Activated CD4-positive, alpha-beta T cell treated with anti-CD3 and anti-CD28 coated beads for 36 hours (primary cell): ENCODE measurements at places on chromosomes 4 and X.

DNA sequence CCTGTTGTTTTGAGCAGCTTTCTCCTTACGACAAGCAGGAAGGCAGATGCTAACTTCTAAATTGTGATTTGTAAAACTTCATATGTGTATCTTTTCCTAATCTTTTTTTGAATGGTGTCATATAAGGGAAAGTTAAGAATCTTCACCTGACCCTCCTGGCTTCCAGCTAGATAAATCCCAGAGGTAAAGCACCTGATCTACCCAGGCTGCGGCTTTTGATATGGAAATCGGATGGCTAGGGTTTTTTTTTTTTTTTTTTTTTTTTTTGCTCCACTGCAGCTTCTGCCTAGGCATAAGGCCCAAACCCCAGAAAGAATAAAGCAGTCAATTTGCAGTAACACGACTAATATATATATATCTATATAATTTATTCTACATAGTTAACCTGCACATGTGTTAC is 10.0 kb downstream of the MAB21L2 start:
- H3K36me3 ChIP-seq = peaks cover 5% of the 10 kb centered on the region
- H3K27ac ChIP-seq = no peak overlapping the region
- H3K27me3 ChIP-seq = no peaks in the 10 kb centered on the region
- no peak for DNase-seq

GRCh38 chr4:56755901-56756300 is 65.6 kb downstream of the SPINK2 start:
- H3K27me3 ChIP-seq = no peaks in the 10 kb centered on the region
- no peak overlapping the region for H3K27ac ChIP-seq
- peaks cover 46% of the 10 kb centered on the region for H3K4me1 ChIP-seq
- H3K4me3 ChIP-seq = no peak overlapping the region
- no peaks in the 10 kb centered on the region for H3K36me3 ChIP-seq

GRCh38 chr4:139470997-139471665 is 17.2 kb downstream of the RAB33B start:
- DNase-seq = no peak
- peaks cover 3% of the 10 kb centered on the region for H3K4me1 ChIP-seq
- no peaks in the 10 kb centered on the region for H3K27me3 ChIP-seq
- no peak overlapping the region for H3K27ac ChIP-seq
- peaks cover 29% of the 10 kb centered on the region for H3K36me3 ChIP-seq

DNA sequence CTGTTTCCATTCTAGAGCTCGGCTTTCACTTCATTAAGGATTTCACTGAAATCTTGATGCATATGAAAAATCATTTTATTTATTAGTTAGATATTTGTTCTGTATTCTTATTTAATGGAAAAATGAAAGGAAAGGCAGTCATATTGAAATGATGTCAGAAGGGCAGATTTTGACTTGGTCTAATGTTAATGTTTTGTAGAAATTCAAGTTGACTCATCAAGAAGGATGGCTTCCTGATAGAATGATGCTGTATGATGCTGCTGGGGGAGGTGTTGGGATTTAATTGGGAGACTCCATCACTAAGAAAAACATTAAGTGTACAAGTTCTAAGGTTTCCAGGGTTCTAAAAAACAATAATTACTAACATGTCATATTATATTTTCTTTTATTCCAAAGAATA is 204.8 kb downstream of the PDGFC start:
- no peaks in the 10 kb centered on the region for H3K36me3 ChIP-seq
- H3K4me3 ChIP-seq = no peak overlapping the region
- H3K4me1 ChIP-seq = no peaks in the 10 kb centered on the region
- H3K27me3 ChIP-seq = no peaks in the 10 kb centered on the region
- DNase-seq = no peak

- no peaks in the 10 kb centered on the region for H3K36me3 ChIP-seq
- H3K4me1 ChIP-seq = no peaks in the 10 kb centered on the region
- DNase-seq = no peak
- no peaks in the 10 kb centered on the region for H3K27me3 ChIP-seq
Observed at GRCh38 chr4:124530464-124531077, 182.0 kb downstream of the ANKRD50 start.

GRCh38 chr4:10974371-10974770 is 289.8 kb upstream of the CLNK start:
- no peak for DNase-seq
- no peaks in the 10 kb centered on the region for H3K27me3 ChIP-seq
- H3K4me3 ChIP-seq = no peak overlapping the region
- H3K27ac ChIP-seq = no peak overlapping the region

DNA sequence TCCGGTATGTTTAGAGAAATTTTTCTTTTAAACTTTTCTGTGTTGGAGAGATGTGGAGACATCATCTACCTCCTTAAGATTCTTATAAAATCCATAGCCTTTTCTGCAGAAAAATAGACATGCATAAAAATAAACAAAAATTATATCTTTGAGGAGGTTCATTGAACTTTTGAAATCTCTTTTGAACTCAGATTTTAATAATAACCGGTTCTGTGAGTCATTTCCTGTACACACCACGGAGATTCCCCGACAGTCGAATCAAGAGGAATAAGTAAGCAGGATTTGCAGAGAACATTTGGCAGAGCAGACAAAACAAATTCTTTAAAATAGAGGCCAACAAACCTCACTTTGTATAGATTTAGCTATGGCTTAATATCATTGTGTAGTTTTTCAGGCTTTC is 918.7 kb upstream of the POU3F4 start:
- H3K36me3 ChIP-seq = no peaks in the 10 kb centered on the region
- H3K4me3 ChIP-seq = no peak overlapping the region
- H3K27ac ChIP-seq = no peak overlapping the region
- no peaks in the 10 kb centered on the region for H3K4me1 ChIP-seq
- H3K27me3 ChIP-seq = no peaks in the 10 kb centered on the region
- DNase-seq = no peak

- no peaks in the 10 kb centered on the region for H3K36me3 ChIP-seq
- no peaks in the 10 kb centered on the region for H3K27me3 ChIP-seq
- DNase-seq = no peak
Observed at GRCh38 chr4:61336488-61336887, 136.4 kb downstream of the ADGRL3 start.

DNA sequence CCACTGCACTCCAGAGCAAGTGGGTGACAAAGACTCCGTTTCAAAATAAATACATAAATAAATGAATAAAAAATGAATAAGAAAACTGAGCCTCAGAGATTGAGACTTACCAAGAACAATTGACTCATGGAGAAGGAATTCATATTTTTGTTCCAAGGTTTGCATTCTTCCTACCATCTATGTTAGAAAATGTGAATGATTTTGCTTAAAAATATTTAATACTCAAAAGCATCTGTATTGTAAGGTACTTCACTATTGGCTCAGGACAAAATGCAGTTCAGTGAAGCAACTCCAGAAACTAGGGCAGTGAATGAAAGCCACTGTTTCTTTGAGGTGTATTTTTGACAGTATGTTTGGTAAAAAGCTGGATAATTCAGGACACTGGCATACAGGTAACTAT is 54.1 kb downstream of the XAGE2 start:
- H3K4me1 ChIP-seq = no peaks in the 10 kb centered on the region
- H3K4me3 ChIP-seq = no peak overlapping the region
- no peak overlapping the region for H3K27ac ChIP-seq
- no peaks in the 10 kb centered on the region for H3K27me3 ChIP-seq
- DNase-seq = no peak

DNA sequence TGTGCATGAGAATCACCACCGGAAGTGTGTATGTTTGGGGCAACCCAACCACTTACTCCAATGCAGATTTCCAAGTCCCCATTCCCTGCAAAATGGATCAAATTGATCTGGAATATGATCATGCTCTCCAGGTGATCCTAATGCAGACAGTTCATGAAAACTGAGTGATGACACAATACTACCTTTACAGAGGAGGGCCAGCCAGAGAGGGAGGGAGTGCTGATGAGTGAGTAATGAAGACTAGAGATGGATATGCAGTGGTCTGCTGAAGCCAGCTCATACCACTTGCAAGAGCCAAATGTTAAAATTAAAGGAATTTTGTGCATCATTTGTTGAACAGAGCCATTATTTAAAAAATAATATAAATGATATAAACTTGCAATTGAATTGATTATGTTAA is 10.2 kb upstream of the CPE start:
- no peaks in the 10 kb centered on the region for H3K4me1 ChIP-seq
- no peak overlapping the region for H3K27ac ChIP-seq
- peaks cover 4% of the 10 kb centered on the region for H3K27me3 ChIP-seq
- H3K4me3 ChIP-seq = no peak overlapping the region
- no peaks in the 10 kb centered on the region for H3K36me3 ChIP-seq
- DNase-seq = no peak

- no peak overlapping the region for H3K4me3 ChIP-seq
- no peaks in the 10 kb centered on the region for H3K27me3 ChIP-seq
- no peaks in the 10 kb centered on the region for H3K36me3 ChIP-seq
- DNase-seq = no peak
- no peaks in the 10 kb centered on the region for H3K4me1 ChIP-seq
- no peak overlapping the region for H3K27ac ChIP-seq
Observed at GRCh38 chr4:61864286-61864685, 664.2 kb downstream of the ADGRL3 start.

- H3K27me3 ChIP-seq = peaks cover 5% of the 10 kb centered on the region
- H3K27ac ChIP-seq = no peak overlapping the region
- DNase-seq = no peak
- H3K4me1 ChIP-seq = peaks cover 8% of the 10 kb centered on the region
- H3K36me3 ChIP-seq = no peaks in the 10 kb centered on the region
Observed at GRCh38 chrX:12770440-12770839, 20.8 kb upstream of the PRPS2 start.

DNA sequence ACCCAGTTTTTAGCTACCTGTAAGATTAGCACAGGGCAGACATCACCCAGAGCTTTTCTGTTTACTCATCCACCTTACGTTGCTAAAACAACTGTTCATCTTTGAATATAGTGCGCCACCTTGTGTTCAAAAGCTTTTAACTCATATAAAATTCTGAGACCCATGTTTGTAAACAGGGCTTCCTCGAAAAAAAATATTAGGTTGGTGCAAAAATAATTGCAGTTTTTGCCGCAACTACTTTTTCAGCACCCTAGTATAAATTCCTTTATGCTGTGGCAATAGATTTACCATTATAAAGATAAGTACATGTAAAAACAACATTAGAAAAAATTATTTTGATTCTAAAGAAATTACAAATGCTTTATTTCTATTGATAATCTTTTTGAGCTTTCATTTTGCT is 147.9 kb downstream of the LRBA start:
- no peak overlapping the region for H3K27ac ChIP-seq
- H3K4me3 ChIP-seq = no peak overlapping the region
- no peaks in the 10 kb centered on the region for H3K4me1 ChIP-seq

DNA sequence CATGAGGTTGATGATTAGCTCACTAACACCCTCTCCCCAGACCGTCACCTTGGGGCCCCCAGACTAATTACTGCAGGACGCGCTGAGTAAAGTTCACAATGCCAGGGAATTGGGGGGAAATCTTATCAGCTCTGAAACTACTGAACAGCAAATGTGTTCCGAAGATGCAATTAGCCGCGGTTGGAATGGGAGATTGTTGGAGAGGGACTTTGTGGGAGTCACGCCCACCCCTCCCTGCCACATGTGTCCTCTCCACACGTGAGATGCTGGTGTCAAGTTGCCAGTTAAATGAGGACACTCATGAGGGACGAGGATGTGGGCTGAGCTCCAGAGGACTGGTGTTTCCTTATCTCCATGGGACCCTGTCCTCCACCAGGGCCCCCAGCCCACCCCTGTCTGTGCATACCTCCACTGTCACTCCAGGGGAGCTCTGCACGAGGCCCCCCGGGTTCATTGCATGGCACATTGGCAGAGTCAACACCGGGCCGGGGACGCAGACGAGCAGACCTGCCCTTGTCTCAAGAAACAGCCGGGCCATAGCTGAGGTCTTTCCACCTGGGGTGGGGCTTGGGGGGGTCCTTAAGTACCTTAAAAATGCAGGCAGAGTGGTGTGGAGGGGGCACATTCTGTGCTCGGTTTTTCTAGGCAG is 175.4 kb upstream of the PSAPL1 start:
- H3K4me1 ChIP-seq = no peaks in the 10 kb centered on the region
- no peak overlapping the region for H3K27ac ChIP-seq
- no peak for DNase-seq
- no peak overlapping the region for H3K4me3 ChIP-seq

- H3K36me3 ChIP-seq = no peaks in the 10 kb centered on the region
- DNase-seq = no peak
- no peaks in the 10 kb centered on the region for H3K27me3 ChIP-seq
- peaks cover 8% of the 10 kb centered on the region for H3K4me1 ChIP-seq
- no peak overlapping the region for H3K27ac ChIP-seq
- no peak overlapping the region for H3K4me3 ChIP-seq
Observed at GRCh38 chr4:56728512-56728911, 47.4 kb upstream of the HOPX start.

- DNase-seq = no peak
- no peaks in the 10 kb centered on the region for H3K36me3 ChIP-seq
- no peak overlapping the region for H3K27ac ChIP-seq
- no peaks in the 10 kb centered on the region for H3K4me1 ChIP-seq
Observed at GRCh38 chr4:135724421-135724820, 1522.8 kb upstream of the PABPC4L start.

DNA sequence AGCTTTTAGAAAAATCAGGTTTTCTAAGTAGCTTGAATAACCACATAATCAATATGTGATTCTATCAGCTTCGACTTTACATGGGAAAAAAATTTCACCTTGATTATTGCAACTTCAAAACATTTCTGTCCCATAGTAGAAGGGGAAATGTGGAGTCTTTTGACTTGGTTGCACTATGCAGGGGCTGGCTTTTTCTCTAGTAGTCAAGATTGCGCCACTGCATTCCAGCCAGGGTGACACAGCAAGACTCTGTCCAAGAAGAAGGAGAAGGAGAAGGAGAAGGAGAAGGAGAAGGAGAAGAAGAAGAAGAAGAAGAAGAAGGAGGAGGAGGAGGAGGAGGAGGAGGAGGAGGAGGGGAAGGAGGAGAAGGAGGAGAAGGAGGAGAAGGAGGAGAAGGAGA is 84.9 kb downstream of the MAML3 start:
- H3K36me3 ChIP-seq = no peaks in the 10 kb centered on the region
- no peak overlapping the region for H3K4me3 ChIP-seq
- peaks cover 37% of the 10 kb centered on the region for H3K4me1 ChIP-seq
- no peak for DNase-seq

DNA sequence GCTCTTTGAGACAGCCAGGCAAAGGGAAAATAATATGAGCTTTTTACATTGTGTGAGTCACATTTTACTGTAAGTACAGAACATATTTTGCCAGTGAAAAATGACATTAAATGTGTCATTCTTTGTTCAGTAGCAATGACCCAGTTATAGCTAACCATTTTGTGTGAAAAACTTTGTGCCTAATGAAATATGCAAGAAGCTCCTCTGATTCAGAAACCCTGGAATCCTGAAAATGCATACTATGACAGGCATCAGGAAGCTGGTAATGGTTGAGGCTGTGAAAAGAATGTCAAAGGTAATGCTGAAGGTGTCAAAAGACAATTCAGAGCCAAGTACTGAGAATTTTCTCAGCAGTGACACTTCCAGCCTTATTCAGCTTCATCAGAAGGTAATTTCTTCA is 549.5 kb upstream of the SMIM31 start:
- H3K4me3 ChIP-seq = no peak overlapping the region
- H3K27ac ChIP-seq = no peak overlapping the region
- H3K27me3 ChIP-seq = peaks cover 5% of the 10 kb centered on the region
- DNase-seq = no peak
- H3K36me3 ChIP-seq = no peaks in the 10 kb centered on the region
- no peaks in the 10 kb centered on the region for H3K4me1 ChIP-seq

GRCh38 chrX:10755439-10756334 is 135.3 kb upstream of the MID1 start:
- H3K36me3 ChIP-seq = no peaks in the 10 kb centered on the region
- H3K4me3 ChIP-seq = no peak overlapping the region
- no peak overlapping the region for H3K27ac ChIP-seq
- DNase-seq = no peak

- peaks cover 30% of the 10 kb centered on the region for H3K4me1 ChIP-seq
- no peak overlapping the region for H3K4me3 ChIP-seq
- no peaks in the 10 kb centered on the region for H3K36me3 ChIP-seq
- peaks cover 51% of the 10 kb centered on the region for H3K27me3 ChIP-seq
- peak; percentile 60 for DNase-seq
Observed at GRCh38 chr4:123671636-123672404, 275.2 kb downstream of the SPRY1 start.
